Heart left ventricle (tissue), 16 donors: ENCODE measurements at places on chromosomes 13 and 19. TPM values are rescaled to one million over a fixed set of nuclear protein-coding genes. Genes with fewer than 3 reads are reported as not detected.

Gene PRODH2
- polyA plus RNA-seq, result not detected

Gene ERCC1
- polyA plus RNA-seq, result 120 TPM

Gene IGFL2
- not detected for polyA plus RNA-seq

Gene FFAR1
- not detected for polyA plus RNA-seq

Gene CAPNS1
- 956 TPM for polyA plus RNA-seq

Gene ADGRE2
- 0.84 TPM for polyA plus RNA-seq

Gene PRR20D
- polyA plus RNA-seq, result not detected

Gene EFNB2
- 7.3 TPM for polyA plus RNA-seq

Gene KRTDAP
- not detected for polyA plus RNA-seq
